ENCODE measurements at places on chromosomes 16 and 17. TPM values are rescaled to one million over a fixed set of nuclear protein-coding genes. Genes with fewer than 3 reads are reported as not detected.
A peak's percentile ranks its signal among the peaks of the same experiment; 100 is the strongest.

- DNase-seq = peak; percentile 40
These were observed 2.9 kb upstream of the CRYBA1 start for GRCh38 chr17:29243792-29244191.

- peak; percentile 9 for DNase-seq
These were observed 201.9 kb downstream of the SNX29 start for GRCh38 chr16:12178251-12178990.

- no peak for DNase-seq
These were observed 13.2 kb downstream of the HIC1 start for GRCh38 chr17:2068031-2068518.

GRCh38 chr16:20401475-20402016 is 3.0 kb downstream of the PDILT start:
- no peak for DNase-seq

DNA sequence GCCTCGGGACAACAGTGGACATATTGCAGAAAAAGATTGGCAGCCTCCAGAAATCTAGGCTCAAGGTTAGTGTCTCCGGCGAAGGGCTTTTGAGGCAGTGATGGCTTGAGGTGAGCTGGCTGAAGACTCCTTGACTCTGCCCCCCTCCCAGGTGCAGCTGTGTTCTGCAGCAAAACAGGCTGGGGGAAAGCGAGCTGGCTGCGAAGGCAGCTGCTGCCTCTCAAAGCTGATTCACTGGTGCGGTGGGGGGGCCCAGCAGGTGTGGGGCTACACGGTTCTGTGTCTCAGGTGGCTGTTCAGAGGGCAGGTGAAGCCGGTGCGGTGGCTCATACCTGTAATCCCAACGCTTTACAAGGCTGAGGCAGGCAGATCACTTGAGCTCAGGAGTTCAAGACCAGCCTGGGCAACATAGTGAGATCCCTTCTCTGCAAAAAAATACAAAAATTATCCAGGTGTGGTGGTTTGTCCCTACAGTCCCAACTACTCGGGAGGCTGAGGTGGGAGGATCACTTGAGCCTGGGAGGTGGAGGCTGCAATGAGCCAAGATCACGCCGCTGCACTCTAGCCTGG is 22.9 kb downstream of the C16orf96 start:
- DNase-seq = no peak

GRCh38 chr17:56159826-56160380 is 6.6 kb downstream of the ANKFN1 start:
- no peak for DNase-seq

DNA sequence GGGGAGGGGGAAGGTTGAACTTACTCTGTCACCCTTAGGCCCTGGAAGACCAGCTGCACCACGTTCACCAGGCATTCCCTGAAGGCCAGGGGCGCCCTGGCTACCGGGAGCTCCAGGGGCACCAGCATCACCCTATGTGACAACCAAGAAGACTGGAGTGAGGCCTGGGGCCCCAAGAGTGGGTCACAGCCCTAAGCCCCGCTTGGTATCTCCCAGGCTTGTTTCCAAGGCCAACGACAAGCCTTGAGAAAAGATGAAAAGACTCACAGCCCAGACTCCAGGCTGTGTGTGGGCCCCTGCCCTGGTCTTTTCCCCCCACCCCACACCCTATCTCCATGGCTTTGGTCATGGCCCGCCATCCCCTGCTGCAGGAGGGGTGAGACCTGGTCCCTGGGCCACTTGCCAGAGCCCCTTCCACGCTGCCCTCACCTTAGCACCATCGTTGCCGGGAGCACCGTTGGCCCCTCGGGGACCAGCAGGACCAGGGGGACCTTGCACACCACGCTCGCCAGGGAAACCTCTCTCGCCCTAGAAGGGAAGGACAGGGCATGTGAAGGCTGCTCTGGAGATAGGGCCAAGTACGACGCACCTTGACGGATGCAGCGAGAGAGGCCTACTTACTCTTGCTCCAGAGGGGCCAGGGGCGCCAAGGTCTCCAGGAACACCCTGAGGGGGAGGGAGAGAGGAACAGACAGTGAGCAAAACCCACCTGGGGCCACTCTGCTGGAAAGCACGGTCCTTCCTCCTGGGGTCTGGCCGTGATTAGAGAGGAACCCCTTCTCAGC is 9.9 kb downstream of the COL1A1 start:
- no peak for DNase-seq

DNA sequence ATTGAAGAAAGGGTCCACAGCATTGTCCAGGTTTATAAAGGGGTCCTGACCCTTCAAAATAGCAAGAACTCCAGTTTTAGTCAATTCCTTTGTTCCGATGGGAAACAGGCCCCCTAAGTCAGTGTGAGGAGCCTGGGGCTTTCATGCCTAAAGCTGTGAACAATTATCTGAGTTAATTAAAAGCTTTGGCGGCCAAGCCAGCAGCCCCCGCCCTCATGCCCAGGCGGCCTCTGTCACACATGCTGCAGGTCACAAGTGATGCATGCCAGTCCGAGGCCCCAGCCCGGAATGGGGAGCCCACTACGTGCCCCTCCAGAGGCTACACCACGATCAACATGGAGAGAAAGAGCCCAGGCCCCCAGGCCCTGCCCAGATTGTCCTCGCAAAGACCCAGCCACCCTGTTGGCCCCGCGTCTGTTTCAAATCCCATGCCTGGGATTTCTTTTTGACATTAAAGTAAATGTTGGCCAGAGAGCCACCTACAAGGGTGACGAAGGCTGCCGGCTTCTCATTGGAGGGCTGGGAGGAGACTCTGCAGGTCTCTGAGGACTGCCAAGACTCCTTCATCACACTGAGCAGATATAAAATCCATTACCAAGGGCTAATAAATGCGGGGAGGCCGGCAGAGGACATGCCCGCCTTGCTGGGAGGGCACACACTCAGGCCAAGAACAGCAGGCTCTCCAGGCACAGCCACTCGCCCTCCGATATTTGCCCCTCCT is 14.5 kb upstream of the PITPNM3 start:
- DNase-seq = no peak

- no peak for DNase-seq
These were observed 43.3 kb upstream of the ULK2 start for GRCh38 chr17:19911033-19911432.

- peak; percentile 92 for DNase-seq
These were observed 24.0 kb downstream of the DEF8 start for GRCh38 chr16:89972244-89973234.

- peak; percentile 17 for DNase-seq
These were observed 85.5 kb upstream of the DOC2B start for GRCh38 chr17:266701-267667.

- DNase-seq = no peak
These were observed 5.6 kb downstream of the GNG13 start for GRCh38 chr16:794853-795466.

DNA sequence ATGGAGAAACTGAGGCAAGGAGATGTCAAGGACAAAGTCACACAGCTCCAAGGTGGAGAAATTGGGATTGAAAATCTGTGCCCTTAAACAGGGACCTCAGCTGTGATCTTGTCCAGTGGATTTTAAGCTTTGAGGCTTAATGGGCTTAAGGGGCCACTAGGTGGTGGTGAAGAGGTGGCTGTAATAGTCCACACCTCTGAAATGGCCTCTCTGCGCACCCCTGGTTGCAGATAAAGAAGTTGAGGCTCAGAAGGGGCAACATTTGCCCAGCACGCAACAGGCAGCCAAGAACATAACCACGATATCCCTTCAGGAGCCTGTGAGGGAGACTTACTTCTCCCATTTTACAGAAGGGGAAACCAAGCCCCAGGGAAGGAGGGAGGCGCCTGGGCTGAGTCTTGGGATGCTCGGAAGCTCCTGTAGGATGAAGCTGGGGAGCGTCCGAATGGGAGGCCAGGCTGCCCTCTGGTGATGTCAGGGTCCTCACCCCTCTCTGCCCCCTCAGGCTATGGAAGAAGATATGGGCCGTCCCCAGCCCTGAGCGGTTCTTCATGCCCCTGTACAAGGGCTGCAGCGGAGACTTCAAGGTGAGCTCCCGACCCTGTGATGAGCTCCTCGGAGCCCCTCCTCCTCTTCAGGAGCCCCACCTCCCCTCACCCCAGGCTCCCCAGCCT is 43.7 kb downstream of the IL21R start:
- peak; percentile 1 for DNase-seq

GRCh38 chr17:17971431-17972125 is 622 bp downstream of the TOM1L2 start:
- peak; percentile 65 for DNase-seq

DNA sequence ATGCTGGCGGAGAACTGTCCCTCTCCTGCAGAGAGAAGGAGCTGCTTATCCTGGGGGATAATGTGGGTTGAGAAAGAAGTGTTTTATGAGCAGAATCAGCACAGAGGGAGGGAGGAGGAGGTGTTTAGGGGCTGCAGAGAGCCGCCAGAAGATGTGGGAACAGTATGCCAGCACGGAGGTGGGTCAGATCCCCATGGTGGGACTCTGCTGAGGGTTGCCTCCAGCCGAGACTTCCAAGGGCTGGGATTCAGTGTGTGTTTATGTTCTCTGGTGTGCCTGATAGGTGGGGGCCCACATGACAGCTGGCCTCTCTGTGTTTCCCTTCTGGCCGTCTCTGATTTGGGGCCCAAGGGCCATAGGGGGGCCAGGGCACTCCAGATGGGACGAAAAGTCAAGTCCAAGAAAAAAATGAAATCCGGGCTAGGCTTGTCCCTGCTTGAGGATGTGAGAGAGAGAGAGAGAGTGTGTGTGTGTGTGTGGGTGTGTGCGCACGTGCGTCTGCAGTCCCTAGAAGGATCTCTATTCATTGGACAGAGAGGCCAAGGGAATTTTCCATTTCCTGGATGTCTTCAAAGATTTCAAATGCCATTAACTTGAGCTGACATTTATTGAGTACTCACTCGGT is 21.6 kb downstream of the PRKCB start:
- DNase-seq = no peak

DNA sequence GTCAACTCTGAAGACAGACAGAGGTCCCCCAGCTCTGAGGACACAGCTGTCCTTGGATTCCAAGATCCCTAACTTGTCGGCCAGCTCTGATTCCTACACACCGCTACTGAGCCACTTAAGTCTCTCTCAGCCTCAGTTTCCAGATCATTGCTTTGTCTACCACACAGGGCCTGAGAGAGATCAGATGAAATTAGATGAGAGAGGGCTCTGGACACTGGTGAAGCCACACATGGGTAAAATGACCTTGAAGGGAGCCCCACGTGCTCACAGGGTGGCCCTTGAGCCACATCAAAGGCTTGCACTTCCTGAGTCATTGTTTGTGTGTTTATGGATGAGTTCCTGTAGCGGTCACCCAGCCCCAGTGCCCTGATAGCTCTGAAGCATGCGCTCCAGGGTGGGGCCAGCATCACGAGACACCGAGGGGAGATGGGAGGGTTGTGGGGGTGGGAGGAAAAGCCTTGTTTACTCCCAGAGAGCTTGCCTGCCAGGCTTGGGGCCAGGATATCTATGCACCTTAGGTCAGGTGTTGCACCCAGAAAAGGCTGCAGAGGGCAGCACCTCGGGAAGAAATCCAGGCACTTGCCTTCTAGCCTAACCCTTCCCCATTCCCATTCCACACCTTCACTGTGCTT is 32.7 kb upstream of the SLC6A2 start:
- DNase-seq = peak; percentile 12

GRCh38 chr16:88415381-88415705 is 32.6 kb downstream of the ZNF469 start:
- no peak for DNase-seq

DNA sequence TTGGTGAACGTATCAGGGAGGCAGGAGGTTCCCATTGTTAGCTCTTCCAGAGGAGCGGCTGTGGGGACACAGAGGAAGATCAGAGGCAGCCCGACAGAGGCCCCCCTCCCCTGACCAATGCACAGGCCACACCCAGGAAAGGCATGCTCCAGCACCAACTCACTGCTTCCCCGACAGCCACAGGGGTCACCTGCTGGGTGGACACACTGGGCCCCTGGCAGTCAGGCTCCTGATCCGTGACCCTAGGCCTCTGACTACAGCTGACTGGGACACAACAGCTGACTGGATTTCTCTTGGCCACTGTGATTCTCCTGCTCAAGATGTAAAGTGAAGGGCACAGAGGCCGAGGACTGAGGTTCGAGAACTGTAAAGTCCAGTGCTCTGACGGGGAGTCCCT is 63.5 kb downstream of the IL21R start:
- DNase-seq = no peak

DNA sequence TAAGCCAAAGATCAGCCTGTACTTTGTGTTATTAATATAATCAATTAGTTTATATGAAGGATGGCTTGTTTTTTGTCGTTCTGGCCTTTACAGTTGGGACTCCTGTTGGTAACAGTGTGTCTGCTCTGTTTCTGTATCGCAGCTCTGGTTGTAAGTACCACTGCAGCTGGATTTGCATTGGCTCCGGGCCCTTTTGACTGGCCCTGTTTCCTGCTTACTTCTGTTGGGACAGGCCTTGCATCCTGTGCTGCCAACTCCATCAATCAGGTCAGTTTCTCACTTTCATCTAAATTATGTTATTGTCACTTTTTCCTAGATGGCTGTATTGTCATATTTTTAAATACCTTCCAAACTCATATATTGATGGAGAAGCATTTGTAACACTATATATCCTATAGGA is 32.7 kb downstream of the COX10 start:
- DNase-seq = peak; percentile 59

GRCh38 chr17:40346765-40347158 is 17.8 kb downstream of the GJD3 start:
- DNase-seq = no peak

DNA sequence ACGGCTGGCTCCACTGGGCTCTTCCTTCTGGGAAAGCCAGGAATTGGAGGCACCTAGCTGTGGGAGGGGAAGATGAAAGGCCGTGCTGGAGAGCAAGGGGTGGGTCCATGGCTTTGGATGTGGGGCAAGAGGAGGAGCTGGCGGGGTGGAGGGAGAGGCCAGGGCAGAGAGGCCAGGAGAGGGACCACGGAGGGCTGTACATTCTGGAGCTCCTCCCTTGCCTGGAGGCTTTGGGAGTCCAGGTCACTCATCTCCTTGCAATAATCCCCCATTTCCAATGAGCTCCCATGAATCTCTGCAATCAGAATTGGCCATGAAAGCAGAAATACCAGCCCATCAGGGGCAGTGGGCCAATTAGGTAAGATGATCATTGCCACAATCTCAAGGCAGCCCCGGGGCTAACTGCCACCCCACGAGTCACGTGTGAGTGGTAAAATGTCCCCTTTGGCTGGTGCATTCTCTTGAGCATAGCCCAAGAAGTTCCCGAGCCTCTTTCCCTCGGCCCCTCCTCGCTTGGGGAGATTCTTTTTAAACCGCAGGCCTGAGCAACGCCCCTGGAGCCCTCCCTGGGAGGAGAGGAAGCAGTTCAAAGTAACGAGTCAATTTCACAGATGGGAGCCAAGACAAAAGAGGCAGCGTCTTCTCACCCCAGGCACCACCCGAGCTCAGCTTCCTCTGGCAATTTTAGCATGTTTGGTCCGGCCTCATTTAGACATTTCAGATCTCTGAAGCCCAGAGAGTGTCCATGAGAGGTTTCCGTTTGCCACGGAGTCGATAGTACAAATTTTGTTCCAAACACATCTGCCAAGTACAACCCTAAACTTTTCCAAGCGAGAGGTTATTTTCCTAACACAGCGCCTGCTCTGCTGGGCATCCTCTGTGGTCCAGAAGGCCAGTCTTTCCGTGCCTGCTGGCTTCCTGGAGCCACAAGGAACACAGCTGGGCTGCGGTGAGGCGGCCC is 13.4 kb downstream of the RTN4RL1 start:
- DNase-seq = no peak

Gene CCL18
- 1.3 TPM for total RNA-seq

Gene KRT24
- total RNA-seq = not detected

Gene IQCK
- total RNA-seq = 17.5 TPM

Gene OSBPL7
- total RNA-seq = 4.2 TPM

Gene C1QTNF8
- not detected for total RNA-seq

Gene RBBP6
- total RNA-seq = 40.2 TPM

Gene GPRC5C
- total RNA-seq = 20.1 TPM

Gene LMF1
- 35.2 TPM for total RNA-seq

Gene SLC16A5
- 2.6 TPM for total RNA-seq
